Kidney (tissue), 22 donors: ENCODE measurements at places on chromosomes 5 and 9. TPM values are rescaled to one million over a fixed set of nuclear protein-coding genes. Genes with fewer than 3 reads are reported as not detected.

DNA sequence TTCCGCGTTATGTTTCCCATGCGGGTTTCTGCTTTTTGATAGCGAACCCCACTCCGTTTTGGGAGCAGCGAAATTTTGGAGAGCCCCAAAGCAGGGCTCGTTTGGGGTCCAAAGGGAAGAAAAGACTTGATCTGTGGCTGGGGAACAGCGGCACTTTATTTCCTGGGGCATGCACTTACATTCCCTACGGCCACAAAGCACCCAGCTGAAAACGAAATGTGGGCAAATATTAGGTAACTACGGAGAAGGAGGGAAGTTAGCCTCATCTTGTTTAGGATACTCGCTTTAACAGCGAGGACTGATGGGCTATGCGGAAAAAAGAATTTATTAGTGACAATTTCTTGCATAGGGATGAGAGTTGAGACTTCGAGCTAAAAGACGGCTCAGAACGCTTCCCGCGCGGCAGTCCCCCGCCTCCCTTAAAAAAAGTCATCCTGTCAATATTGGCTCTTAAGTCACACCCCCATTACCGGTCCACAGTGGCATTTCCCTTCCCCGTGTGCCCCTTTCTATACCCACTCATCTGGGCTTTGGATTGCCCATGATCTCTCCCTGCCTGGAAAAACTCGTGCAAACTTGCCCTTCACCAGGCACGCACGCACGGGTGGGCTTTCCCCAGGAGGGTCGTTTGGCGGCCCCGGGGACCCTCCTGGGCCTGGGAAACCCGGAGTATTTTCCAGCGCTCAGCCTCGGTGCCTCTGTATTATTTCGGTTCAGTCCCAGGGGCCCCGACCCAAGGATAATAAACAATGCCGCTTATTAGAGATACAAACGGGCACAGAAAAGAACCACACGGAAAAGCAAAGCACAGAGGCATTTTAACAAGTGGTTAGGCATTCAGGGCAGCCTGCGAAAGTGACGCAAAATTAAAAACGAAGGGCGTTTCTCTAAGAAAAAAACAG is 35.8 kb upstream of the NFIB start:
- H3K27ac ChIP-seq = no peak overlapping the region
- H3K36me3 ChIP-seq = no peaks in the 10 kb centered on the region
- H3K4me3 ChIP-seq = no peak overlapping the region
- DNase-seq = peak; percentile 26

DNA sequence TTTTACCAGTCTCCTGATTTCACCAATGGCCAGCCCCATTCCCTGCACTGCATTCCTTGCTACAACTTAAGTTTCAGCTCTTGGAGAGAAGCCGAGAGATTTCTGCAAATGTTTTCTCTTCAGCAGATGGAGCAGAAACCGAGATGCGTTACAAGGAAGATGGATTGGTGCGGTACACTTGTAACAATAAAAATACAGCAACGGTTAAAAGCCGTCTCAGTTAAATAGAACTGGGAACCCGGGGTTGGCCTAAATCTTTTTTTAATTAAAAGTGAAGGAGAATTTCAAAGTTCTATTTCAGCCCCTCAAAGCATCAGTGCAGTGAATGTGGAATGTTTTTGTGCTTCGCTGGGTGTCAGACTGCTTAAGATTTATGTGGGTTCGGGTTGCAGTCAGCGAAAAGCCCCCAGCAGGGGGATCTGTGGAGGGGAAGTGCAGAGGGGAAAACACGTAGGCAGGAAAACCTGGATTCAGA is 19.8 kb downstream of the BRINP1 start:
- no peaks in the 10 kb centered on the region for H3K27me3 ChIP-seq
- no peaks in the 10 kb centered on the region for H3K4me1 ChIP-seq
- H3K4me3 ChIP-seq = no peak overlapping the region
- peak; percentile 93 for DNase-seq
- no peak overlapping the region for H3K27ac ChIP-seq

The SV2C gene
- total RNA-seq = 0.13 TPM

GRCh38 chr9:134440636-134441226 is 114.5 kb downstream of the RXRA start:
- H3K4me1 ChIP-seq = peaks cover 38% of the 10 kb centered on the region
- DNase-seq = no peak
- peaks cover 10% of the 10 kb centered on the region for H3K36me3 ChIP-seq
- no peaks in the 10 kb centered on the region for H3K27me3 ChIP-seq
- no peak overlapping the region for H3K4me3 ChIP-seq
- H3K27ac ChIP-seq = no peak overlapping the region

GRCh38 chr5:80885396-80886000 is 74.7 kb upstream of the RASGRF2 start:
- no peak overlapping the region for H3K4me3 ChIP-seq
- H3K36me3 ChIP-seq = no peaks in the 10 kb centered on the region
- DNase-seq = peak; percentile 32

The FBN2 gene
- 1.0 TPM for total RNA-seq
